ENCODE measurements at places on chromosomes 2 and 18.
A peak's percentile ranks its signal among the peaks of the same experiment; 100 is the strongest.

- no peak overlapping the region for H3K27ac ChIP-seq
- H3K27me3 ChIP-seq: no peaks in the 10 kb centered on the region
- no peaks in the 10 kb centered on the region for H3K36me3 ChIP-seq
- no peak overlapping the region for H3K4me3 ChIP-seq
Measured at GRCh38 chr2:240407090-240407489, 28.4 kb upstream of the GPC1 start.

GRCh38 chr18:48481092-48481491 is 57.7 kb upstream of the CTIF start:
- H3K27ac ChIP-seq: no peak overlapping the region
- no peak for DNase-seq
- H3K4me3 ChIP-seq: no peak overlapping the region
- H3K27me3 ChIP-seq: no peaks in the 10 kb centered on the region
- H3K36me3 ChIP-seq: no peaks in the 10 kb centered on the region

DNA sequence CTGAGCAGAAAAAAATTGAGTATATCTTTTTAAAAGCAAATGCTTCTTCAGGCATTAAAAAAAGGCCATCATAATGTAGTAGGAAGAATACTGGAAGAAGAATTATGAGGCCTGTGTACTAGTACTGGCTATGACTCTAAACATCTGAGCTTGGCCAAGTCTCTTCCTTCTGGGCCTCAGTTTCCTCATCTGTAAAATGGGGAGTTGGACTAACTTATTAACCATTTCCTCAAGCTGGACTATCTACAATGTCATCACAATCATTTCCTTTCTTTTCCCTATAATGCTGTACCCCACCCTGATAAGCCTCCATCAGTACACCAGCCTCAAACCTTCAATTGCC is 29.3 kb downstream of the FABP1 start:
- no peaks in the 10 kb centered on the region for H3K36me3 ChIP-seq
- peaks cover 6% of the 10 kb centered on the region for H3K4me1 ChIP-seq
- no peaks in the 10 kb centered on the region for H3K27me3 ChIP-seq
- no peak overlapping the region for H3K27ac ChIP-seq

DNA sequence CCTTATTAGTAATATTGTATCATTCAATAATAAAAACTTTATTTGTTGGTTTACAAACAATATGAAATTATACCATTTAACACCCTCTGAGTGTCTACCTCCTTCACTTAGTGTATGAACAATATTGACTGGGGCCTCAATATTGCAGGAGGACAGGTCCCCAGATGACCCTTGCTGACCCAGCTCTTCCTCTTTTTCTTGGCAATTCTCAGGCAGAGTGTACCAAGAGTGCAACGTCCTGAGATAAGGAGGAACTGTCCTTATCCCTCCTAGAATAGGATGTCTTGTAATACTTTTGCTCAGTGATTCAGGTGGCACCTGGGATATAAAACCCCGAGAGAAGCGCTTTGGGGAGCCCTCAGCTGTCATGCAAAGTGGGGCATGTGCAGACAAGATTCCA is 76.8 kb downstream of the PLA2R1 start:
- no peak overlapping the region for H3K27ac ChIP-seq
- no peak for DNase-seq
- no peak overlapping the region for H3K4me3 ChIP-seq
- H3K4me1 ChIP-seq: peaks cover 9% of the 10 kb centered on the region
- no peaks in the 10 kb centered on the region for H3K27me3 ChIP-seq
- no peaks in the 10 kb centered on the region for H3K36me3 ChIP-seq

- no peak for DNase-seq
- no peaks in the 10 kb centered on the region for H3K27me3 ChIP-seq
- no peak overlapping the region for H3K4me3 ChIP-seq
- peaks cover 80% of the 10 kb centered on the region for H3K36me3 ChIP-seq
- peaks cover 45% of the 10 kb centered on the region for H3K4me1 ChIP-seq
Measured at GRCh38 chr2:65232636-65233035, 5.0 kb downstream of the ACTR2 start.

GRCh38 chr2:5748946-5749345 is 56.8 kb downstream of the SOX11 start:
- no peaks in the 10 kb centered on the region for H3K27me3 ChIP-seq
- H3K4me3 ChIP-seq: no peak overlapping the region
- H3K27ac ChIP-seq: no peak overlapping the region
- H3K36me3 ChIP-seq: no peaks in the 10 kb centered on the region
- DNase-seq: no peak
- H3K4me1 ChIP-seq: no peaks in the 10 kb centered on the region

GRCh38 chr18:74499633-74500032 is 3.5 kb downstream of the CNDP2 start:
- H3K27ac ChIP-seq: peak overlapping the region; percentile 81
- no peaks in the 10 kb centered on the region for H3K27me3 ChIP-seq
- peak overlapping the region; percentile 25 for H3K4me3 ChIP-seq
- no peak for DNase-seq
- H3K4me1 ChIP-seq: peaks cover 11% of the 10 kb centered on the region

- no peak overlapping the region for H3K4me3 ChIP-seq
- H3K27ac ChIP-seq: no peak overlapping the region
- no peaks in the 10 kb centered on the region for H3K36me3 ChIP-seq
- no peaks in the 10 kb centered on the region for H3K27me3 ChIP-seq
- no peaks in the 10 kb centered on the region for H3K4me1 ChIP-seq
Measured at GRCh38 chr18:72160510-72161445, 383.4 kb downstream of the CBLN2 start.

GRCh38 chr2:159936471-159936870 is 125.9 kb downstream of the PLA2R1 start:
- H3K27ac ChIP-seq: no peak overlapping the region
- H3K4me1 ChIP-seq: no peaks in the 10 kb centered on the region
- H3K4me3 ChIP-seq: no peak overlapping the region
- H3K27me3 ChIP-seq: no peaks in the 10 kb centered on the region
- DNase-seq: no peak

DNA sequence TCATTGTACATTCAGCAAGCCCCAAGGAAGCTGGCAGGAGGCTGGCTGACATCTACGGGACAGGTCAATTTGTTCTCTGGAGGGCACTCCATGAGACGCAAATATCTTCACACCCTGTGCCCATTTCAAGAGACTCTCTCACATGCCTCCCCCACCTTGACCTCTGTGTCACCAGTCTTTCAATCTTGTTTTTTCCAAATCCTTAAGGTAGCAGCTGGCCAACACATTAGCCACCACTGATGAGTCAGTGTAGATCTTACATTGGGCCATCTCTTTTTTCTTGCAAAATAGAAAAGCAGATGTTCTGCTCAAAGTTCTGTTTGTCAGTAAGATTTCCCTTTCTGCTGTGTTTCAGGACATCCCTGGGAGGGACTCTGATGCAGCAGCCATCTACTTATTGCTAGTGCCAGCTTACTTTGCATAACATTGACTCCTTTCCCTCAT is 1.7 kb upstream of the DPP4 start:
- no peak for DNase-seq
- no peak overlapping the region for H3K4me3 ChIP-seq
- H3K4me1 ChIP-seq: no peaks in the 10 kb centered on the region
- H3K27me3 ChIP-seq: no peaks in the 10 kb centered on the region

DNA sequence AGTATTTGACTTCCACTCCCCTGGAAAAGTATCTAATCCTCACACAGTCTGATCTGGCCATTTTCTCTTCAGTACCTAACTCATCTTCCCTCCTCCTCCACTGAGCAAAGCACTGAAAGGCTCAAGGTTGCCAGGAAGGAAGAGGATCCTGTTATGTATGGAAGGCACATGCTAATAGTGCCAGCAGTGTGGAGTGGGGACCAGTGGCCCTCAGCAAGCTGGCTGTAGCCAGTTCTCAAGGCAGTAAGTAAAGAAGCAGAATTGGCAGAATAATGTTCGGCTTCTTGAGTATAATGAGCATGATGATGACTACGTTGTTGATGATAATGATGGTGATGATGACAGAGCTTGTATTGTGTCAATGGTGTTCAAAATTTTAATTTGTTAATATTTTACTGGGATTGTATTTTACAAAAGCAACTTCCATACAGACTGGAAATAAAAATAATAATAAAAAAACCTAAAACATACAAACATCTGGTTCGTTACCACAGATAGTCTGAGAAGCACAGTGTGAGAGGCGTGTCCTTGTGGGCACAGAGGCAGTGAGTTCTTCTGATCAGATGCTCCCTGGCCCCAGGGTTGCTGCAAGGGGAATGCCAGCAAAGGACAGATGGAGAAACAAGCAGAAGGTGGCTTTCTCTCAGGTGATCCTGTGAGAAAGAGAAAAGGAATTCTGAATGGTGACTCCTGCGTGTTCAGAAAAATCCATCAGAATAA is 528.8 kb downstream of the CMPK2 start:
- no peak overlapping the region for H3K27ac ChIP-seq
- no peaks in the 10 kb centered on the region for H3K4me1 ChIP-seq
- DNase-seq: no peak
- no peaks in the 10 kb centered on the region for H3K27me3 ChIP-seq

GRCh38 chr2:217890445-217890844 is 112.3 kb downstream of the TNS1 start:
- no peak overlapping the region for H3K4me3 ChIP-seq
- no peaks in the 10 kb centered on the region for H3K36me3 ChIP-seq
- H3K27me3 ChIP-seq: no peaks in the 10 kb centered on the region
- H3K4me1 ChIP-seq: no peaks in the 10 kb centered on the region

- H3K4me1 ChIP-seq: peaks cover 62% of the 10 kb centered on the region
- H3K36me3 ChIP-seq: no peaks in the 10 kb centered on the region
- no peak for DNase-seq
- no peaks in the 10 kb centered on the region for H3K27me3 ChIP-seq
- no peak overlapping the region for H3K4me3 ChIP-seq
Measured at GRCh38 chr2:37583867-37584266, 87.6 kb downstream of the CDC42EP3 start.

DNA sequence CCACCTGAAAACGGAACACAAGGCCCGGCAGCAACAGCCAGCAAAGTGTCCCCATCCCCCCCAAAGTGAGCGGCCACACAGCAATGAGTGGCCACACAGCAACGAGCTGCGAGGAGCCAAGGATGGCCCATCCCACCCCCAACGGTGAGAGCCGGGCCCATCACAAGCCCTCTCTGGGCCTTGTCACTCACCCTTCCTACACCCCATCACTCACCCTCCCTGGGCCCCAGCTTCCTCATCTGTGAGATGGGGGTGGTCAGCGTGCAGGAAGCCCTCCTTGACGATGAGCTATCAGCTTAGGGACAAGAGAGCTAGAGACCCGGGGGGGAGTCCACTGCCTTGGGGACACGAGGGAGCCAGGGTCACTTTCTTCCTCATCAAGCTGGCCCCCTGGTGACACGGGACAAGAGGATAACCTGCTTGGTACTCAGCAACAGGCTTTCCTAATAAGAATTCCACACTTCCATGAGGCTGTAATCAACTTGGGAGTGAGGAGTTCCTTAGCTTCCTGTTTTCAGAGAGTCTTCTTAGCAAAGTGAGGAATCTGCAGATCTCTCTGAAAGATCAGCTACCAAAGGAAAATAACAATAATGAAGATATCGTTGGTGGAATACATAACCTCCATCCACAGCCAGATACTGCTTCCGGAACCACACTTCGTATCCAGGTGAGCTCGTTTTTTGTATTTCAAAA is 92.8 kb downstream of the HDAC4 start:
- peak; percentile 44 for DNase-seq
- no peaks in the 10 kb centered on the region for H3K4me1 ChIP-seq
- H3K36me3 ChIP-seq: no peaks in the 10 kb centered on the region
- H3K27me3 ChIP-seq: no peaks in the 10 kb centered on the region
- no peak overlapping the region for H3K27ac ChIP-seq

DNA sequence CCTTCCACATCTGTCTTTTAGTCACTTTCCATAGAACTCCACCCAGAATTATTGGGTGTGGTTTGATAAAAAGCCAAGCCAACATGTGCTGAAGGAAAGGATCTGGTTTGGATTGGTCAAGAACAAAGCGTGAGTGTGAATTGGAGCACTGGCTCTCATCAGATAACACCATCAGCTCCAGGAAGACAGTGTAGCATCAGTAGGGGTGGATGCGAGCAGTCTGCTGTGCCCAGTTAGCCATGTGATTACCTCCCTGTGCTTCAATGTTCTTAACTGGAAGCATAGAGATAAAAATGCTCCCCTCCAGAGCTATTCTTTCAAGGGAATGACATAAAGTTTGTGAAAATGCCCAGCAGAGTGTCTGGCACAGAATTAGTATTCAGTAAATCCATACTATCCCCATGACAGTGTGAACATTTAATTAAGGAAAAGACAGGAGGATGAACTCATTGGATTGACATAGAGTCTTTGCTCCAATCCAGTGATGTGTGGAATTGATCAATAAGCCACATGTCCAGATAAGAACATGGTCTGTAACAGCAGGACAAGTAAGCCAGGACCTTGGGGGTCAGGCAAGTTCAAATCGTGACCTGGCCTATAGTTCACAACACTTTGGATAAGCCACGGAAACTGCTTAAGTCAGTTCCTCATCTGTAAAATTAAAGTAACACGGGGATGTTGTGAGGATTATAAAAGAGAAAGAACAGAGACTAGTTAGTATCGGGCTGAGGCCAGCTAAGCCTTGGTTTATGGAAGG is 68.0 kb downstream of the FAM124B start:
- no peaks in the 10 kb centered on the region for H3K36me3 ChIP-seq
- DNase-seq: no peak
- no peaks in the 10 kb centered on the region for H3K27me3 ChIP-seq

GRCh38 chr2:163794635-163795034 is 58.8 kb upstream of the FIGN start:
- no peak for DNase-seq
- no peaks in the 10 kb centered on the region for H3K36me3 ChIP-seq
- no peaks in the 10 kb centered on the region for H3K27me3 ChIP-seq

DNA sequence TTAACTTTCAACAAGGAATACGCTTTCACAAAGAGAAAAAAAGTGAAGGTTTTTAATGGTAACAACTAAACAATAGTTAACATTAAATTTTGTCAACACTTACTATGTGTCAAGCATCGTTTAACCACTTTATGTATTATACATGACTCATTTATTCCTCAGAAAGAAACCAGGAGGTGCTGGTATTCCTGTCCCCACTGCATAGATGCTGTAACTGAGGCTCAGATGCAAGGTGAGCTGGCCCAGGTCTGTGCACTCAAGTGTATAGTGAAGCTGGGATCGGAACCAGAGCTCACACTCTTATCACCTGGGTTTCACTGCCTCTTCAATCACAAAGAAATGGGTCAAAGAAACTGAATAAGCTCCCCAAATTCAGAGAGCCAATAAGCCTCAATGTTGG is 16.5 kb downstream of the FBXO15 start:
- DNase-seq: no peak
- H3K4me1 ChIP-seq: no peaks in the 10 kb centered on the region
- no peak overlapping the region for H3K27ac ChIP-seq
- no peak overlapping the region for H3K4me3 ChIP-seq
- H3K36me3 ChIP-seq: no peaks in the 10 kb centered on the region

GRCh38 chr2:56688661-56689060 is 504.9 kb downstream of the CCDC85A start:
- no peaks in the 10 kb centered on the region for H3K36me3 ChIP-seq
- H3K4me1 ChIP-seq: peaks cover 11% of the 10 kb centered on the region
- no peak for DNase-seq
- no peaks in the 10 kb centered on the region for H3K27me3 ChIP-seq
- no peak overlapping the region for H3K27ac ChIP-seq
